ENCODE measurements at places on chromosomes 1 and 21.

DNA sequence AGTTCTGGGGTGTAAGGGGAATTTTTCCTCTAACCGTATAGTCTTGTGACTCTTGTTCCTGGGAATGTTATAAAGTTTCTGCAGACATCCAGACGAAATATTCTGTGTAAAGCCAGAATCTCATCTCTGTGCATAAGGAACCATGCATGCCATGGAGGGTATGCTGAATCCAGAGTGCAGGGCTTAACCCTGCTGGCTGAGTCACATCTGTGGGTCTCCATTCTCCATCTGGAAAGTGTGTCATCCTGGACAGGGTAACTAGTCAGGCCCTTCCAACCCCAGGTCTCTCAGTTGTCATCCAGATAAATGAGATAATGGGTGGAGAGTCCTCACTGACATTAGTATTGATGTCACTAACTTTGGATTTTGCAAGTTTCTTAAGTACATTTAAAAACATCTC lies 48.8 kb downstream of the ATP5PO start:
- DNase-seq: no peak

GRCh38 chr1:67651031-67651430 lies 34.0 kb upstream of the GADD45A start:
- DNase-seq: no peak

GRCh38 chr1:201778279-201779065 lies 50.5 kb upstream of the IPO9 start:
- DNase-seq: no peak

GRCh38 chr1:158685085-158685484 lies 1.4 kb downstream of the SPTA1 start:
- DNase-seq: no peak

DNA sequence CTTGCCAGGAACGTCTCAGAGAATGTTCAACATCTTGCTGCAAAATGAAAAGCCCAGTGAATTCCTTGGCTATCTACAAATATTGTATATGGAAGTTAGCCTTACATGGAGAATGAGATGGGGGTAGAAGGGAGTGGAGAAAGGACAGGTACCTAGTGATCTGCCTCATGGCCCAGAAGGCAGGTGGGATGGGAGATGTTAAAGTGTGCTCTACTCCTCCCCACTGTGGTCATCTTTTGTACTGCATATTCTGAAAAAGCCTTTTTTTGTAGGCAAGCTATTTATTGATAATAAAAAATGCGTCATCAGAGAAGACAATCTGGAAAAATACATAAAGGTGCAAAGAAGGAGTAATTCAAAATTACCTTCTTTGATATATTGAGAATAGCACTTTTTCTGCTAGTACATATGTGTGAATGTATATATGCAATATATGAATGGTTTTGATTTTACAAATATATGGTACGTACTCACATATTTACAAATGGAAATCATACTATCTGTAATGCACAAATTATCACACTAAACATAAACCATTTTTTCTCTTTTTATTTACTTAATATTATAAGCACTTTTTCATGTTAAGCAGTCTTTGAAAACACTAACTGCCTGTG lies 19.1 kb upstream of the SLC5A9 start:
- DNase-seq: no peak

- no peak for DNase-seq
These were observed 6.2 kb downstream of the SNX27 start for GRCh38 chr1:151618003-151618402.

DNA sequence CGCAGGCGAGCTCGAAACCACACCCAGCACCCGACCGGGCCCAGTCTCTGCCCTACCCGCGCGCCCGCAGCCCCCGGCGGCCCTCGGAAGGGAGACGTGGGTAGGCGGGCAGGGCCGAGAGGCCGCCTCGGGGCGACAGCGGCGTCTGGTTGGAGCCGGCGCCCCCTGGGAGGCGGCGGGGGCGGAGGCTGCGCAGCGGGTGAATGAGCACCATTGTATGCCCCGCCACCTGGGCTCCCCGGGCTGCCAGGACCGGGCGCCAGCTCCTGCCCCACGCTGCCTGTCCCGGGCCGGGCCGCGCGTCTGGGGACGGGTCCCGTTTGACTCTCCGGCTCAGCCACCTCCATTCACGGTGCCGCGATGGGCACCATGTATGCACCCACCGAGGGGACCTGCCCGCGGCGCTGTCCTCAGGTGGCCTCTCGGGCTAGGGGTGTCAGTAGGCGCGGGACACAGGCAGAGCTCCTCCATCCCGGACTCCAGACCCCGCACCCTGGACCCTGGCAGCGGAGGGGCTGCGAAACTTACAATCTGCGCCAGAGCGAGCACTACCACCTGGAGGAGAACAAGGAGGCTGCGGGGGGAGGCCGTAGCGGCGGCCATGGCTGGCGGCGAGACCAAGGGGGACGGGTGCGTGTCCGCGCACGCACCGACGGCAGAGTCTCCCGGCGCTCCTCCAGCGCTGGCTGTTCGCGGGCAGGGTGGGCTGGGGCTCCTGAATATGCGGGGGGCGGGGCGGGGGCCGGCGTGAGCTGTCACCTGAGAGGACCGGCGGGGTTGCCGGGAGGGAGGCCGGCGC lies at the start of gene COL9A2:
TSS of gene COL9A2 (minus strand) at position 692 of the 799 bp plus-strand sequence. CDS start at position 603, 89 bp downstream.
- no peak for DNase-seq

GRCh38 chr1:214067397-214067796 lies 79.6 kb downstream of the PROX1 start:
- DNase-seq: no peak

GRCh38 chr21:41897047-41897669 lies 18.0 kb upstream of the PRDM15 start:
- DNase-seq: no peak

DNA sequence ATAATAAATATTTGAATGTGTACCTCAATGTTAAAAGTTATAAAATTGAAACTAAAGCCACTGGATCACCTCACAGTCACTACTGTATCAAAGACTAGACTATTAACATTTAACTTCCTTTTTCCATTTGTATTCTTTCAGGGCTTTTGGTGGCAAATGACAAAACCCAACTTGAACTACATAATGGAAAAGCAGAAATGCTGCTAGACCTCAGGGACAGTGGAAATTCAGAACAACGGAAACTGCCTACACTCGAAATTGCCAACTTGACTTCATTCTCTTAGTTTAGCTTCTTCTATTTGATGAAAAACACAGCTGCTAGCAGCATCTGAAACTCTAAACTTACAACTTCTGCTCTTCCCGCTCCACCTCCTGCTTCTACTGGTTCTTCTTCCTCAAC lies 34.9 kb upstream of the NTNG1 start:
- DNase-seq: no peak

DNA sequence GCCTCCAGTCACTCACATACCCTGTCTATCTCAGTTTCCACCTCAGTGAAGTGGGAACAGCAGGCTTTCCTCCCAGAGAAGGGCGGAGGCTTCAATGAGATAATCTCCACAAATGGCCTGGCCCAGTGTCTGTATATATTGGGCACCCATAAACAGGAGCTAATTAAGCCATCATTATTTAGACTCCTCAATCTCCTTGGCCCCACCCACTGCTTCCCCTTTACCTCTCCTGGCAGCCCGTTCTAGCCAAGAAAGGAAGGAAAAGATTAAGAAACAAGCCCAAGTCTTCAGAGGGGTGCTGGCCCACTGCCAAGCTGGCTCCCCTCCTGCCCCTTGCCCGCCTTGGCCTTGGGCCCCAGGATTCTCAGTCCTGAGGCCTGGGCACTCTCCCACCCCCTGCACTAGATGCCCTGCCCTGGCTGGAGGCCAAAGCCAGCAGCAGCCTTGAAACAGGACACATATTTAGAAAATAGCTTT lies 15.9 kb upstream of the EPB41 start:
- no peak for DNase-seq

Measured in activated T-helper 1 cell treated with anti-CD3 and anti-CD28 coated beads, Interleukin-2, amount 50 U/mL, for 16 hours (primary cell).